Activated CD4-positive, alpha-beta memory T cell treated with anti-CD3 and anti-CD28 coated beads, Interleukin-2, amount 10 ng/mL, durations not matched to agents 7 days and 5 days (primary cell): ENCODE measurements at places on chromosomes 6 and 20.

- DNase-seq, result no peak
Observed at GRCh38 chr6:107192830-107193229, 77.5 kb upstream of the BEND3 start.

DNA sequence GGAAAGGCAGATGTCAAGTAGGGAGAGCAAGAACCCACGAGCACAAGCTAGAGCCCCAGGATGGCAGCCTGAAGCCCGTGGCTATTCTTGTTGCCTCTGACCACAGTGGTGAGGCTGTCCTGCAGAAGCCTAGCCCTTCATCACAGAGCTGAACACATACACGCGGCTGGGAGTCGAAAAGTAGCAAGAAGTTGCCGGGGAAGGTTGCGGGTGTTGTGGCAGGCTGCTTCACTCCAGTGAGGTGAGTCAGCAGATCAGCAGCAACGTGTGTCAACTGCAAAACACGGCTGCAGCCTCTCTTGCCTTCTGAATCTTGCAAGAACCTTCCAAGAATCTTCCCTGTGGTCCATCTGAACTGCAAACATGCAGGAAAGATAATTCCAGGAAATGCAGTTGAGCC is 10.6 kb upstream of the STX16 start:
- DNase-seq, result no peak

- no peak for DNase-seq
Observed at GRCh38 chr20:31562241-31562640, 42.8 kb upstream of the ID1 start.

GRCh38 chr20:44011251-44011940 is 96.7 kb downstream of the TOX2 start:
- DNase-seq, result no peak

GRCh38 chr6:29653452-29654038 is 3.3 kb upstream of the MOG start:
- peak; percentile 41 for DNase-seq

DNA sequence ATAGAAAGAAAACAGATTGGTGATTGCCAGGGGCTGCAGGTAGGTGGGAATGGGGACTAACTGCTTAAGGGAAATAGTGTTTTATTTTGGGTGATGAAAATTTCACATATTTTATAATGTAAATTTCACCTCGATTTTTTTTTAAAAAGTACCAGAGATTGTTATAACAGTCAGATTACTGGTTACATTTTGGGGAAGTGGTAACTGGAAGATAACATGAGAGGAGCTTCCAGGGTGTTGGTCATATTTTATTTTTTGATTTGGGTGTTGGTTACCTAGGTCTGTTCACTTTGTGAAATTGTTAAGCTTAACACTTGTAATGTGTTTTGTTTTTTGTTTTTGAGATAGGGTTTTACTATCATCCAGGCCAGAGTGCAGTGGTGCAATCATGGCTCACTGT is 17.2 kb upstream of the CRIP3 start:
- DNase-seq, result no peak

- DNase-seq, result no peak
Observed at GRCh38 chr20:12047838-12048432, 130.2 kb downstream of the BTBD3 start.

DNA sequence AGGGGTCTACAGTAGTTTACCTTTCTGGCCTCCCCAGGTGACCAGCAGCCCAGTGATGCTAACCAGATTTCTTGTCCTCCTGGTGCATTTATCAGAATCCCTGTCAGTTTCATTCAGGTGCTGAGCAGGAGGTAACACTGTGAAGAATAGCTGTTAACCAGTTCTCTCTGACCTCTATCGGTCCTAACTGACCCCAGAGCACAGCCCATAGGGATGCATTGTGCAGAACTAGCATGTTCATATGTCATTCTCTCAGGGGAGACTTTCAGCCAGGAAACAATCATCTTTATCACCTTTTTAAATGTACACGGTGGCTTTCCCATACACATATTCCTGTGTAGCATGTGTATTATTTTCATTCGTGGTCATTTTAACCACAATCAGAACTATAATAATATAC is 49.9 kb downstream of the CNR1 start:
- no peak for DNase-seq

- no peak for DNase-seq
Observed at GRCh38 chr6:41463062-41463930, 82.9 kb upstream of the FOXP4 start.

DNA sequence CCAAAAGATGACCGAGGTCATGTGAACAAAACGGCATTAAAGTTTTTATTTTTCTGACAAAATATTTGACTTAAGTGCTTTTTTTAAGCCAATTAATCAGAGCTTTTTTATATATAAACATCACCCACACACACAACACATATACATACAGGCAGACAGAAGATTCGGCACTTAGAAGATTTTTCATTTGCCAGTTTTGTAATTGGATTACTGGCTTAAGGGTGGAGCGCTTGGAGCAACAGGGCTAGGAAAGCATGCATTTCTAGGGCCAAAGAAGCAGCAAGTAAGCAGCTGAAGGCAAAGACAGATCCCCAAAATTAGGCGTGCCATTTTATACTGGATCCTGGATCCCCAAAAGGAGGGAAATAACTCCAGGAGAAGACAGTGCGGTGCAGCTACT is 30.3 kb downstream of the SAMD5 start:
- DNase-seq, result no peak

DNA sequence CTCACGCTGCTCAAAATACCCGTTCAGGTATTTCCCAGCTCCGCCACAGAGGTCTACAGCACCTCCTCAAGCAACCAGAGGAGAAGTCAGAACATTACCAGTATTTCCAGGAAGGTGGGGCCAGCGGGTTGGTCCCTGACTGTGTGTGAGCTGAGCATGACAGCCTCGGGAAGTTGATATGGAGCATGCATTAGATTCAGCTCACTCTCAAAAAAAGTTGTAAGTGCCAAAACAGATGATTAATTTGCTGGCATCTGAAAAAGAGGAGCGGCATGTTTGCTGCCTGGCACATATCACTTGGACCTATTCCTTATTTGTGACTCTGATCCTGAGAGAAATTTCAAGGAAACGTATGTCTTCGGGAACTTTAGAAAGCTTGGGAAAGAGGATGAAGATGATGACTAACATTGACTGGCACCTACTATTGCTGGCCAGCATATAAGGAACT is 32.3 kb downstream of the ELOVL2 start:
- no peak for DNase-seq

DNA sequence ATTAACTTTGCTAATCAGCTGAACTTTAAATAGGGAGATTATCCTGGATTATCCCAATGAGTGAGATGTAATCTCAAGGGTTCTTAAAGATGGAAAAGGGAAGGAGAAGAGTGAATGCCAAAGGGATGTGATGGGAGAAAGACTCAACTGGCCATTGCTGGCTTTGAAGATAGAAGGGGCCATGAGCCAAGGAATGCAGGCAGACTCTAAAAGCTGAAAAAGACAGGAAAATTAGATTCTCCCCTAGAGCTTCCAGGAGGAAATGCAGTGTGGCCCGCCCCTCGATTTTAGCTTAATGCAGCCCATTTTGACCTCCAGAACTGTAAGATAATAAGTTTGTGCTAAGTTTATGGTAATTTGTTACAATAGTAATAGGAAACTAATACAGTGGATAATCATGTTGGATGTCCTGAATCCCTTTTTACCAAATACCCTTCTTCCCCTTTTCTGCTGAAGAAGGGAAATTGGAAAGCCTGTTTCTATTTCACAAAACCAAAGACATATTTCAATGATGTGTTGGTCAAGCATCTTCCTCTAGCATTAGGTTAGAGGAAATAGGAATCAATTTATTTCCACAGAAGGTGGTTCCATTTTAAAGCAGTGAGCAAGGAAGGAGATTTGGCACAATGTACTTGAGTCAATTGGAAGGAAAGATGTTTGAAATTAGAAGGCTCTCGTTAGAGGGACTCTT is 3.3 kb upstream of the HDDC2 start:
- no peak for DNase-seq

GRCh38 chr6:19552076-19552475 is 285.1 kb upstream of the ID4 start:
- DNase-seq, result no peak

DNA sequence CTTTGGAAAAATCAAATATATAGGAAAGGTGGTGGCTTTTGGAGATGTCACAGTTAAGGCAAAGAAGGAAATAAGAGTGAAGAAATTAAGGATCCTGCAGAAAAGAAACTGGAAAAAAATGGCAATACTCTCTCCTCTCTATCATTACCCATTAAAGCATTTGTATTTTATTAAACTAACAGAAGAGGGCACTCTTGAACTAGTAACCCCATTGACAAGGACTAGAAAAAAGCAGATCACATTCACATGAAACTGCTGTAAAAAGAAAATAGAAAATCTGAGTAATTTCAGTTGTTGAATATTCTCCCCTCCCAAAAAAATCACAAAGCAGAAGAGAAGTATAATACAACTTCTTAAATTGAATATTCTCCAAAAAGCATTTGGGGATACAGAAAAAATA is 104.1 kb upstream of the SLC35B3 start:
- DNase-seq, result no peak

DNA sequence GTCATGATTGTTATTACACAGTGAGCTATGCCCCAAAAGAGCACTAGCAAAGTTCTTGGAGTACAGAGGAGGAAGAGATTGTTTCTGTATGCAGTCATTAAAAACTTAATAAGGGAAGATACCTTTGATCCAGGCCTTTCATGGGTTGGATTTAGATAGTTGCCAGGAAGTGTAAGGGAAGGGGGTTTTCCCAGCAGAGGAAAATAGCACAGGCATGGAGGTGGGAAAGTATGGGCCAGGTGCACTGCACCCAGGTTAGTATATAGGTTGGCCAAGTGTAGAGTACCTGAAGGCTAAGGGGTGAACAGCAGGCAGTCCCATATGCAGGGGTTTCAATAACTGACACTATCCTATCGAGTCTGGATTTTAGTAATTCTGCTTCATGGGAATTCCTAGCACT is 101.4 kb downstream of the SOBP start:
- DNase-seq, result no peak

DNA sequence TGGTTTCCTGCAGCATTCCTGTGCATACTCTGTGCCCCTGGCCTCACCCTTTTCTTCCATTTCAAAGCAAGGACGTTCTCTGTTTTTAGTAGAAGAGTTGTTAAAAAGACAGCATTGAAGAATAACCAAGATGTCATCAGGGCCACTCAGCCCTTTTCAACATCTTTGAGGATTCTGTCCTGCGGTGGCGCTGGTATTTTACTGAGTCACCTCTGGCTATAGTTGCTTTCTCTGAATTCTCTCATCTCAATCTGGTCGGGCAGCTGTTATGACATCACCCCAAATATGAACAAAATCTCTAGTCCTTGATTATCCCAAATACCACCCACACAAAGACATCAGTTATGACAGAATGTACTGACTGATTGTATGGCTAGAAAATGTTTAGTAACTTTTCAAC is 204.2 kb downstream of the GRIK2 start:
- DNase-seq, result no peak

GRCh38 chr20:62143957-62144825 is 622 bp downstream of the SS18L1 start:
- DNase-seq, result peak; percentile 55

DNA sequence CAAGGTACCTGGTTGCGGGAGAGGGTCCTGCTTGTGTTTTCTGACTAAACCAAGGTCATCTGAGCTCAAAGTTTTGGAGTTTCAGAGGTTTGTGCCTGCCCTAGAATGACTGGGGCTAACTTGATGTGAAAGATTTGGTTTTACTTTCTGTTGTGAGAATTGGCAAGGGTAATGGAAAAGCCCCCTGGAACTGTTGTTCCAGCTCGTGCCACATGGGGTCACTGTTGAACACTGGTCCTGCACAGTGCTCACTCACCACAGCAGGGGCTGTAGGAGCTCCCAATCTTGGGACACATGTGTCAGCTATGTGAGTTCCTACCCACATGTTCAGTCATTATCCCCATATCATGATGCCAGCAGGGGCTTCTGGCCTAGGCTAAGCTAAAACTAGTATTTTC is 6.5 kb downstream of the TGM6 start:
- DNase-seq, result peak; percentile 76

DNA sequence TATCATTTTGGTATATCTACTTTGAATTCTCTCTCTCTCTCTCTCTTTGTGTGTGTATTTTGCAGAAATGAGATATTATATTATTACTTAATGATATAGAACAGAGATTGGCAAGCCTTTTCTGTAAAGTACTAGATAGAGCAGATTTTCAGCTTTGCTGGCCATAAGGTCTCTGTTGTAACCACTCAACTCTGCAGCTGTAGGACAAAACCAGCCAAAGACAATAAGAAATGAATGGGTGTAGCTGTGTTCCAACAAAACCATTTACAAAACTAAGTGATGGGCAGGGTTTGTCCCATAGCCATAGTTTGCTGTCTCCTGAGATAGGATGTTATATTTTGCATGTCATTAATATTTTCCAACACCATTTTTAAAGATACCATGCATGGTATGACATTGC is 91.2 kb upstream of the TSHZ2 start:
- DNase-seq, result no peak

GRCh38 chr6:144284783-144285547 is at the start of gene UTRN:
UTRN (plus strand) TSS chr6:144285335; CDS start chr6:144291829, 6,494 bp downstream.
- DNase-seq, result peak; percentile 54

DNA sequence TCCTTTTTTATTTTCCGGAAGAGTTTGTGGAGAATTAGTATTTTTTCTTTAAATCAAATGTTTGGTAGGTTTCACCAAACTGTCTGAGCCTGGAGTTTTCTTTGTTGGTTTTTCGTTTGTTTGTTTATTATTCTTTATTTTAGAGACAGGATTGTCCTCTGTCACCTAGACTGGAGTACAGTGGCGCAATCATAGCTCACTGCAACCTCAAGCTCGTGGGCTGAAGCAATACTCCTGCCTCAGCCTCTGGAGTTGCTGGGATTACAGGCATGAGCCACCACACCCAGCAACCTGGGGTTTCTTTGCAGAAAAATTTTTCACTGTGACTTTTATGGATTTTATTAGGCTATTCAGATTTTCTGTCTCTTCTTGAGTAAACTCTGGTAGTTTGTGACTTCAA is 120.2 kb upstream of the LOC128125822 start:
- no peak for DNase-seq

- no peak for DNase-seq
Observed at GRCh38 chr20:53316206-53316937, 277.3 kb downstream of the ZNF217 start.
